ENCODE measurements at places on chromosomes 2 and 18.

- DNase-seq = no peak
Observed at GRCh38 chr18:73458186-73458964, 590.6 kb upstream of the NETO1 start.

DNA sequence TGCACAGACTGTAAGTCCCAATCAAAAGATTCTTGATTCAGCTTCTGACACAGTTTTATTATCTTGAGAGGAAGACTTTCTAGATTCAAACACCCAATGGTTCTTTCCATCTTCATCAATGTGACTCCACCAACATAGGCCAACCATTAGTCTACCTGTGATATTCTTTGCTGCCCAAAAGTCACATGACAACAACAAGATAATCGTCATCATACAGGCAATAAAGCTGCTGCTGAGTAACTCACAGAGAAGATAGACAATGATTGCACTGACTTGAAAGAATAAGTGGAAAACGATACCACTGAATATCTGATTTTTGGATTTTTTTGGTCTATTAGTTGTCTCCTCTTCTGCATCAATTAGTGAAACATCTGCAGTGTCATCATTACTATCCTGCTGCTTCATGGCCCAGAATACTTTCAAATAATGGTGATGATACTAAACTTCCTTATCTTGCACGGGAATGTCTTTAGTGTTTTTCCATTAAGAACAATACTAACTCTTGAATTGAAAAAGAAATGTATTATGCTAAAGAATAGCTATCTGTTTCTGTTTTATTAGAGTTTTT is 19.5 kb downstream of the M1AP start:
- DNase-seq = no peak

GRCh38 chr2:181178823-181179412 is 198.5 kb downstream of the UBE2E3 start:
- DNase-seq = peak; percentile 29

DNA sequence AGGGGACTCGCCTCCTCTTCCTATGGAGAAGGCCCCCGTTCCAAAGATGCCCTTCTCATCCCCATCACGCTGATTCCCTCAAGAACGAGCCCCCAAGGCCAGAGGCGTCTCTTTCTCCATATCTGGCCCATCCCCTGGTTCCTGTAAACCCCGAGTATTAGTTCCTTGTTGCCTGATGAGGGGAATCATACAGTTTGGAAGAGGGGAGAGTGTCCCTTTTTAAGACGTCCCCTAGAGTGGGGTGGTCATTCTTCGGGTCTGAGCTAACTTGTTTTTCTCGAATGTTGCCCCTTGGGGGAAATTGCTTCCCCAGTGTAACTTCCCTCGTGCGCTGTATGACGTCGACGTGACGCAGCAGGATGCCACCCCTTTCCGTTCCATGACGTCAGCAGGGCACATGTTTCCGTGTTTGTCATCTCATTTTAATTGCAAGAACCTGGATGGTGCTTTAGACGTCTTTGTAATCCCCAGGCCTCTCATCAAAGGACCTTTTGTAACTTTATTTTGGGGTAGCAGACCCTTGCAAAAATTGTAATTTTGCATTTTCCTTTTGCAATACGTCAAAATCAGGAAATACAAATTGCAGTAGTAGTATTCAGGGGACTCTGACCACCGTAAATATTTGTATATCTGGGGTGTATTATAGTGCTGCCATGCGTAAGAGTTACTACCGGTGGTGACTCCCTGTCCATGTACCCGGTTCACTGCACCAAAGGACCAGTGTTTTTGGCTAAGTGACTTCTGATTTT is 569 bp downstream of the BABAM2 start:
- DNase-seq = peak; percentile 52

- peak; percentile 98 for DNase-seq
Observed at GRCh38 chr2:27211943-27212625, at the start of the genes ATRAID and SLC5A6. ATRAID (plus strand) TSS chr2:27212041; CDS start chr2:27212369, 328 bp downstream. SLC5A6 (minus strand) TSS chr2:27212268; CDS start chr2:27207650, 4,618 bp downstream.

GRCh38 chr18:10015288-10015701 is 101.5 kb downstream of the VAPA start:
- no peak for DNase-seq

- no peak for DNase-seq
Observed at GRCh38 chr2:66714610-66715009, 279.7 kb downstream of the MEIS1 start.

DNA sequence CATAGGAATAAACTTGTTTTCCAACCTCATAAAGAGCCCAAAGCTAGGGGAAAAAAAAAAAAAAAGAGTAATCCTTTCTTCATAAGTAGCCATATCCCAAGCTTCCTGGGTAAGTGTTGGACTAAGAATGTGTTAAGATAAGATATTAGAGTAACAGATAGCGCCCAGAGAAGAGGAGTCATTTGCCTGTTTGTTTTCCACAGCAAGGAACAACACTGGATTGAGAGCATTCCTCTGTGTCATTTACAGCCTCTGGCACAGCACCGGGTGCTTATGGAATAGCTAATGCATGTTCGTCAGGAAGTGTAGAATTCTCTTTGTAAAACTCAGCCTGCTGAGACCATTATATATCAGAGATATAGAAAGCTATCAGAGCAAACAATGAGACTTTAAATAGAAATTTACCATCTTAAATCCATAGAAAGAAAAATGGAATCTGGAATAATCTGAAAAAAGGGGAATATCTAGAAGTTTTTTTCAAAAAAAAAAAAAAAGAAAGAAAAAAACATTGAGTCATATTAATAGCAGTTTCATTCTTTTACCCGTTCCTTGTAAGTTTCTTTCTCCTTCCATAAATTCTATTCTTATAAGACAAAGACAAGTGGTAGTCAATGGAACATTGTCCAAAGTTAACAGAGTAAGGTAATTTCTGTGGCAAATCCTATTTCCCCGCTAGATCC is 37.6 kb downstream of the LRP2 start:
- DNase-seq = no peak

GRCh38 chr2:234722176-234722575 is 225.3 kb upstream of the ARL4C start:
- DNase-seq = no peak

- DNase-seq = no peak
Observed at GRCh38 chr2:148812306-148812705, 62.7 kb upstream of the KIF5C start.

GRCh38 chr2:113180131-113180946 is 6.6 kb downstream of the PSD4 start:
- no peak for DNase-seq

- peak; percentile 17 for DNase-seq
Observed at GRCh38 chr2:78035804-78036203, 513.6 kb upstream of the LRRTM4 start.
